ENCODE measurements at places on chromosomes 5 and 9.
A peak's percentile ranks its signal among the peaks of the same experiment; 100 is the strongest.

DNA sequence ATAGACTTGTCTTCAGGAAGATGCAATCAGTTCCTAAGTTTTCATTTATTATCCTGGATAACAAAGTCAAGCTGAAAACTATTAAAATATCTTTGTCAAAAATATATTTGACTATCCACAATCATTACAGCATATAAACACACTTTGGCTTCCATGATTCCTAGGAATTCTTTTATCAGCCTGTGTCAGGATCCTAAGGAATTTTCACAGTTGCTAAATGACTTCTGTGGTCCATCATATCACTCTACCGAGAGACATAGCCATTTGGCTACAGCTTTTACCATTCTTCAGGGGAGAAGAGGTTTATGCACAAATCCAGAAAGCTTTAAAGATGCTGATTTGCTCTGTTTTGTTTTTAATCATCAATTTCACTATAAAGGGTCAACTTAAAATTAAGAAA lies 128.3 kb downstream of the MLLT3 start:
- no peaks in the 10 kb centered on the region for H3K27me3 ChIP-seq
- H3K4me3 ChIP-seq: no peak overlapping the region
- H3K4me1 ChIP-seq: peaks cover 7% of the 10 kb centered on the region
- ATAC-seq: no peak
- no peaks in the 10 kb centered on the region for H3K36me3 ChIP-seq

- no peaks in the 10 kb centered on the region for H3K36me3 ChIP-seq
- ATAC-seq: no peak
- H3K4me3 ChIP-seq: no peak overlapping the region
- H3K4me1 ChIP-seq: peaks cover 43% of the 10 kb centered on the region
- no peak overlapping the region for H3K27ac ChIP-seq
- peaks cover 100% of the 10 kb centered on the region for H3K27me3 ChIP-seq
Measured at GRCh38 chr5:73301208-73301901, 128.4 kb downstream of the TMEM174 start.

DNA sequence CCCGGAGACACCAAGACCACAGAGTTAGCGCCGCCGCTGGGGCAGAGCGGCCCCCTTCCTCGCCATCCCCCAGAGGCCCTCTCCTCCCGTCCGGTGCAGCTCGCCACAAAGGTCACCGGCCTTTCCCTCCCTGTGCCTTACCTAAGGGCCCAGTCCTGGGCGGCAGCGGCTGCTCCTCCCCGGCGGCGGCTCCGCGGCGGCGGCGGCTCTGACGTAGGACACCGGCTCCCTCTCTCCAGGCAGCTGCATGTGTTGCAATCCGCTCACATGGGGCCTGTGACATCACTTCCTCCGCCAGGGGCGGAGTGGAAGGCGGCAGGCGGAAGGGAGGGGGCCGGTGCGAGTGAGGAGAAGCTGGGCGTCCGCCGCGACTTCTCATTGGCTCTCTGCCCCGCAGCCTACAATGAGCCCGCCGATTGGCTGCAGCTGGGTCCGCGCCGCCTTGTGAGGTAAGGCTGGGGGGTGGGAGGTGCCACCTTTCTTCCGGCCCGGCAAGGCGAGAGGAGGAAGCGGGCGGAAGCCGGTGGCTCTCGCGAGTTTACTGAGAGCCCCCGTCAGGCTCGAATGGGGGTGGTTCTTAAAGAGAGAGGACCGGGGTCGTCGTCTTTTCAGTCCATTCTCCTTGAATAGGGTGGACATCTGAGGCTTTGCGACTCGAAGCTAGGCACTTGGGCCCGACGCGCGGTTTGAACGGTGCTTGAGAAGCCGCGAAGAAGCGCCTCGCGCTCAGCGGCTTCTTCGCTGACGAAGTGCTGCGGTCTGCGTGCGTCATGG lies at the start of gene ETF1:
Gene ETF1 (minus strand): TSS at position 281 of the 774 bp plus-strand sequence. CDS start 318 bp downstream, outside the sequence.
- H3K36me3 ChIP-seq: no peaks in the 10 kb centered on the region
- ATAC-seq: peak; percentile 97
- peaks cover 11% of the 10 kb centered on the region for H3K4me1 ChIP-seq
- peak within 1 kb of the TSS; percentile 95 for H3K4me3 ChIP-seq

DNA sequence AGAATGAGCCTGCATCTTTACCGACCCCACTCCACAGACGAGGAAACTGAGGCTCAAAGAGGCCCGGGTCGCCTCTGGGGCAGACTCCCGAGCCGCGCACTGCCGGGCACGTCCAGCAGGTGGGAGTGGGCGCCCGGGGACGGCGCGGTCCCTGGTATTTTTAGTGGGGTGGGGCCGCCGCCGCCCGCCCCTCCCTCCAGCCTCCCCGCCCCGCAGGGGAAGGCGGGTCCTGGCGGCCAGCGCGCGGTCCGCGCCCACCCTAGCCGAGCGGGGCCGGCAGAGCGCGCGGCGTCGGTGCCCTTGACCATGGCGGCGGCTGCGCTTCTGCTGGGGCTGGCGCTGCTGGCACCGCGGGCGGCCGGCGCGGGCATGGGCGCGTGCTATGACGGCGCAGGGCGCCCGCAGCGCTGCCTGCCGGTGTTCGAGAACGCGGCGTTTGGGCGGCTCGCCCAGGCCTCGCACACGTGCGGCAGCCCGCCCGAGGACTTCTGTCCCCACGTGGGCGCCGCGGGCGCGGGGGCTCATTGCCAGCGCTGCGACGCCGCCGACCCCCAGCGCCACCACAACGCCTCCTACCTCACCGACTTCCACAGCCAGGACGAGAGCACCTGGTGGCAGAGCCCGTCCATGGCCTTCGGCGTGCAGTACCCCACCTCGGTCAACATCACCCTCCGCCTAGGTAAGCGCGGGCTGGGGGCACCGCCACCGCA lies at the start of gene LAMC3:
Gene LAMC3 (plus strand): TSS at position 266 of the 710 bp plus-strand sequence. CDS start 41 bp downstream, at position 307.
- no peaks in the 10 kb centered on the region for H3K36me3 ChIP-seq
- H3K4me3 ChIP-seq: peak within 1 kb of the TSS; percentile 40
- ATAC-seq: no peak
- peaks cover 67% of the 10 kb centered on the region for H3K27me3 ChIP-seq
- H3K4me1 ChIP-seq: no peaks in the 10 kb centered on the region
- no peak within 1 kb of the TSS for H3K27ac ChIP-seq

GRCh38 chr5:82560561-82560960 lies 282.4 kb upstream of the RPS23 start:
- no peaks in the 10 kb centered on the region for H3K27me3 ChIP-seq
- H3K4me1 ChIP-seq: no peaks in the 10 kb centered on the region
- no peaks in the 10 kb centered on the region for H3K36me3 ChIP-seq
- ATAC-seq: no peak
- H3K4me3 ChIP-seq: no peak overlapping the region

DNA sequence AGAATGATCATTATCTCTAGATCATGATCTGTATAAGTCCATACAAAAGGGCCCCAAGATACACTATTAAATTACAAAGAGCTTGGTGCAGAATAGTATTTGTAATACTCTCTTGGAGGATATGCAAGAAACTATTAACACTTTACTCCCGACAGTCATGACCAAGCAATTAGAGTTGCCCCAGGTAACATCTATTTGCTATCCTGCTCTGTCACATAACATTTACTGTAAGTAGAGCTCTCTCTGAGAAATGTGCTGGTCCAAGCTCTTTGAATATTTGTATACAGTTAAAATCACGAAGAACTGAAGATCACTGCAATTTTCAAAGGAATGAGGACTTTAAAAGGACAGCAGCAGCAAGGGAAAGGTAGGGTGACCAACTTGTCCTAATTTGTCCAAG lies 553.7 kb downstream of the RAB3C start:
- ATAC-seq: no peak
- H3K4me1 ChIP-seq: no peaks in the 10 kb centered on the region
- no peak overlapping the region for H3K4me3 ChIP-seq

DNA sequence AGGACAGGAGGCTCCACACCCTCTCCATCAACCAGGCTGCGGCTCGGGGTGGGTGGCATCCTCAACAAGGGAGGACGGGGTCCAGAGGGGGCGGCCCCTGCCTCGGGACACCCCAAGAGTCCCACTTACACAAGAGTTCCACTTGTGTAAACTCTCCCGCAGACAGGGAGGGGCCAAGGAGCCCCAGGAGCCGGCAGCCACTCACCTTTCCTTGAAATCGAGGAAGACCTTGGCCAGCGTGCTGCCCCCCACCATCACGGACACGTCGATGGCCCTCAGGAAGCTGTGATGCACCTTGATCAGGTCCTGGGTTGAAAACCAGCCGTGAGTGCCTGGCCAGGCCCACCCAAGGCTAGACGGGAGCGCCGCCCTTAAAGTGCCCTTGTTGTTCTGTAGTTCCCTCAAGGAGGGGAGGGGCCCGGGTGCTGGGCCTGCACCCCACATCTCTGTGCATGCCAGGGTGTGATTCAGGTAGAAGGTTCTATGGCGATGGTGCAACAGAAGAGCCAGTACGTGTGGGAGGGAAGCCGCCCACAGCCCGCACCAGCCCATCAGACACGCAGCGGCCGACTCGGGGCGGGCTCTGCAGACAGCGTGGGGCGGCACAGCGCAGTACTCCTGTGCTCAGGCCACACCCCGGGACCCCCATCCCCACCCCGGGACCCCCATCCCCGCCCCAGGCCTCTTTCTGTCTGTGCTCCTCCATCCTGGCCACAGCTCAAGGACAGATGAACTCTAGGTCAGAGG lies 67.9 kb upstream of the SARDH start:
- H3K4me3 ChIP-seq: no peak overlapping the region
- ATAC-seq: no peak
- no peaks in the 10 kb centered on the region for H3K4me1 ChIP-seq
- no peak overlapping the region for H3K27ac ChIP-seq
- no peaks in the 10 kb centered on the region for H3K27me3 ChIP-seq
- H3K36me3 ChIP-seq: peaks cover 73% of the 10 kb centered on the region

DNA sequence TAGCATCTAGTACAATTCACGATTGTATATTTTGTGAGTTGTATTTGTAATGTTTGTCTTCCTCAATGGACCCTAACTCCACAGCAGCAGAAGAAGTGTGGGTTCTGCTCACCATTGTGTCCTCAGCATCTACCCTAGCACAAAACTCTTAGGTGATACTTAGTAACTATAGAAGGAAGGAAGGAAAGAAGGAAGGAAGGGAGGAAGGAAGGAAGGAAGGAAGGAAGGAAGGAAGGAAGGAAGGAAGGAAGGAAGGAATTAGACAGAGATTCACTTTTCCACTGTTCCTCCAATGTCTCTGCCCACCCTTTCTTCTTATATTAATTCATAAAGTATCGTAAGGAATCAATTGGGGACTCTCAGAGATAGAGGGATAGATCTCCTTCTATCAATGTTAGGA lies 288.2 kb downstream of the NFIB start:
- H3K4me1 ChIP-seq: no peaks in the 10 kb centered on the region
- no peak overlapping the region for H3K27ac ChIP-seq
- H3K4me3 ChIP-seq: no peak overlapping the region
- H3K36me3 ChIP-seq: no peaks in the 10 kb centered on the region

DNA sequence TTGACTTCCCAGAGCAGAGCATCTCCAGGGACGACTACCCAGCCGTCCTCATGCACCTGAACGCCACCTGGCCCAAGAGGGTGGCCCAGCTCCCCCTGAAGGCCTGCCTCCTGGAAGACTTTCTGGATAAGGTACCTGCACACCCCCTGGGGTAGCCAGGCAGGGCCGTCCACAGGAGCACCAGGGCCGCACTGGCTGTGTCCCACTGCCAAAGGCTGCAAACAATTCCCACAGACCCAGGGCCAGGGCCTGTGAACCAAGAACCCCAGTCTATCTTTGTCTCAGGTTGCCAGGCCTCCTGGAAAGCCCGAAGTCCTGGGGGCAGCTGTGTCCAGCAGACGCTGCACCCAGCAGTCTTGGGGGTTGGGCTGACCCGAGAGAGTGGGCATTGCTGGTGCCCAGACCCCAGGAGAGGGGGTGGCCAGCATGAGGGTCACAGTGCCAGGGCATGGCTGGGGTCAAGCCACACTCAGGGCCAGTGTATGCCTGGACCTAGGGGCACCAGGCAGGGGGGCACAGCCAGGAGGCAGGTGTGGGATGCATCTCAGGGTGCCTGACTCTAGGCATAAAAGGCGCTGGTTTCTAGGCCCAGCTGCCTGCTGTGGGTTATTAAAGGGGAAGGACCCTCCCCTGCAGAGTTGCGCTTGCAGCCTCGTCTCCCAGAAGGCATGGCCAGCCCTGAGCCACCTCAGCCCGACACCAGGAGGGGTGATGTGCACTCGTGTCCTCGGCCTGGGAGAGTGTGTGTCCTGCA lies 17.7 kb downstream of the SLC6A18 start:
- no peak overlapping the region for H3K4me3 ChIP-seq
- no peaks in the 10 kb centered on the region for H3K36me3 ChIP-seq
- no peak overlapping the region for H3K27ac ChIP-seq
- ATAC-seq: no peak
- H3K27me3 ChIP-seq: peaks cover 55% of the 10 kb centered on the region

DNA sequence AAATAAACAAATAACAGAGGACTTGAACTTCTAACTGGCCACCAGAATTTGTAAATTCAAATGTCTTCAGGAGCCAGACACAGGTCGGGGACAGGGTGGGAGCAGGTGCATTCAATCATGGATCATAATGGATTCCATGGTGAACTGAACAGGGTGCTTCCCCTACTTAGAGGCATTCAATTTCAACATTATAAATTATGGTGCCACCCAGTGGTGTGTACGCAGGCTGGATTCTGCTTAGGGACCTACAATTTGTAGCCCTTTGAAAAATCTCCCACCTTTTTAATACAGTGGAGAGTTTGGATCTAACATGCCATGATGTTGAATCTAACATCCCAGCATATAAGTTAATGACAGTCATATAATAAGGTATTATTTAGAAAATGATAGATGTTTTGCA lies 22.3 kb downstream of the KLF9 start:
- H3K36me3 ChIP-seq: no peaks in the 10 kb centered on the region
- peaks cover 52% of the 10 kb centered on the region for H3K4me1 ChIP-seq

GRCh38 chr9:115775659-115776058 lies 377.9 kb upstream of the PAPPA start:
- H3K36me3 ChIP-seq: no peaks in the 10 kb centered on the region
- H3K4me3 ChIP-seq: no peak overlapping the region
- no peak for ATAC-seq
- no peak overlapping the region for H3K27ac ChIP-seq
- H3K27me3 ChIP-seq: no peaks in the 10 kb centered on the region
- H3K4me1 ChIP-seq: no peaks in the 10 kb centered on the region

GRCh38 chr5:123350742-123351141 lies 72.5 kb downstream of the CEP120 start:
- no peaks in the 10 kb centered on the region for H3K4me1 ChIP-seq
- no peak for ATAC-seq
- H3K36me3 ChIP-seq: peaks cover 34% of the 10 kb centered on the region
- no peaks in the 10 kb centered on the region for H3K27me3 ChIP-seq

DNA sequence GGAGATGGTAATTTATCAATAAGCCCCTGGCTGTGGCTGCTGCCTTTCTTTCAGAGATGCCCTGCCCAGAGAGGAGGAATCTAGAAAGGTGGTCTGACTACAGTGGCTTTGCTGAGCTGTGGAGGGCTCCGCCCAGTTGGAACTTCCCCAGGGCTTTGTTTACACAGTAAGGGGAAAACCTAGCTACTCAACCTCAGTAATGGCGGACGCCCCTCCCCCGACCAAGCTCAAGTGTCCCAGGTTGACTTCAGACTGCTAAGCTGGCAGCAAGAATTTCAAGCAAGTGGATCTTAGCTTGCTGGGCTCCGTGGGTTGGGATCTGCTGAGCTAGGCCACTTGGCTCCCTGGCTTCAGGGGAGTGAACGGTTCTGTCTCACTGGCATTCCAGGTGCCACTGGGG lies 865.4 kb upstream of the ACO1 start:
- no peak for ATAC-seq
- H3K4me1 ChIP-seq: no peaks in the 10 kb centered on the region
- no peaks in the 10 kb centered on the region for H3K27me3 ChIP-seq
- no peak overlapping the region for H3K27ac ChIP-seq
- H3K4me3 ChIP-seq: no peak overlapping the region

- H3K4me3 ChIP-seq: no peak overlapping the region
- no peaks in the 10 kb centered on the region for H3K27me3 ChIP-seq
- no peak for ATAC-seq
Measured at GRCh38 chr5:21574961-21575360, 1278.2 kb downstream of the CDH12 start.

- no peaks in the 10 kb centered on the region for H3K27me3 ChIP-seq
- peak overlapping the region; percentile 92 for H3K27ac ChIP-seq
- H3K4me1 ChIP-seq: peaks cover 20% of the 10 kb centered on the region
Measured at GRCh38 chr9:700365-701282, 140.9 kb upstream of the DMRT1 start.

All from gastroesophageal sphincter (tissue), 4 donors.